ENCODE measurements at places on chromosomes 4 and X. TPM values are rescaled to one million over a fixed set of nuclear protein-coding genes. Genes with fewer than 3 reads are reported as not detected.

The GLRB gene
- total RNA-seq, result 16.7 TPM

The MAGEA9B gene
- not detected for total RNA-seq

The CT47B1 gene
- not detected for total RNA-seq

The TCEAL2 gene
- total RNA-seq, result 0.23 TPM

The RS1 gene
- not detected for total RNA-seq

The REELD1 gene
- not detected for total RNA-seq

The UBQLN2 gene
- 15.2 TPM for total RNA-seq

The COL4A6 gene
- 62.2 TPM for total RNA-seq

The SPINK2 gene
- not detected for total RNA-seq

The SMR3B gene
- total RNA-seq, result not detected

The PLAC8 gene
- total RNA-seq, result not detected

The TMEM154 gene
- 0.33 TPM for total RNA-seq

The TMPRSS11F gene
- not detected for total RNA-seq

The KLB gene
- total RNA-seq, result 0.07 TPM

The MGAT4D gene
- not detected for total RNA-seq

The KCND1 gene
- total RNA-seq, result 2.8 TPM

The PAGE4 gene
- not detected for total RNA-seq

The TLL1 gene
- total RNA-seq, result 0.10 TPM

The HCCS gene
- total RNA-seq, result 20.3 TPM

The JADE3 gene
- 6.4 TPM for total RNA-seq

The LUZP4 gene
- not detected for total RNA-seq

The PNMA6E gene
- not detected for total RNA-seq

The EPGN gene
- total RNA-seq, result 92.6 TPM

The H2BW2 gene
- not detected for total RNA-seq

The UGT2B10 gene
- not detected for total RNA-seq

The HSFX4 gene
- not detected for total RNA-seq

The EREG gene
- 7.9 TPM for total RNA-seq

The CNGA1 gene
- 4.5 TPM for total RNA-seq

The CPZ gene
- 24.4 TPM for total RNA-seq

The F9 gene
- total RNA-seq, result not detected

The SHISA3 gene
- total RNA-seq, result 12.9 TPM

The SPCS3 gene
- 126 TPM for total RNA-seq

The EGF gene
- 1.0 TPM for total RNA-seq

The PDE5A gene
- 90.4 TPM for total RNA-seq

The PDGFC gene
- total RNA-seq, result 76.7 TPM

The SEPSECS gene
- total RNA-seq, result 8.5 TPM

The RBMX2 gene
- 16.4 TPM for total RNA-seq

The MAGEA8 gene
- total RNA-seq, result not detected

The MAGEE2 gene
- not detected for total RNA-seq

The PCDH19 gene
- total RNA-seq, result 0.07 TPM

The HELT gene
- total RNA-seq, result not detected

The TRIM60 gene
- total RNA-seq, result not detected

The MYOZ2 gene
- total RNA-seq, result 1.4 TPM

The RRH gene
- total RNA-seq, result not detected

All from smooth muscle cell of the pulmonary artery (primary cell).